ENCODE measurements at places on chromosomes 16 and 17. TPM values are rescaled to one million over a fixed set of nuclear protein-coding genes. Genes with fewer than 3 reads are reported as not detected.

CRHR1 gene
- total RNA-seq, result not detected

KREMEN2 gene
- 0.51 TPM for total RNA-seq

KRT25 gene
- not detected for total RNA-seq

SPNS3 gene
- 2.1 TPM for total RNA-seq

CUEDC1 gene
- 30.9 TPM for total RNA-seq

HS3ST2 gene
- total RNA-seq, result not detected

IRX3 gene
- 5.7 TPM for total RNA-seq

CASKIN1 gene
- total RNA-seq, result 1.4 TPM

MYH8 gene
- total RNA-seq, result not detected

BBS2 gene
- 35.5 TPM for total RNA-seq

ADGRG1 gene
- total RNA-seq, result 269 TPM
